Breast epithelium (tissue), 4 donors: ENCODE measurements at places on chromosomes 2 and 18. TPM values are rescaled to one million over a fixed set of nuclear protein-coding genes. Genes with fewer than 3 reads are reported as not detected.

DNA sequence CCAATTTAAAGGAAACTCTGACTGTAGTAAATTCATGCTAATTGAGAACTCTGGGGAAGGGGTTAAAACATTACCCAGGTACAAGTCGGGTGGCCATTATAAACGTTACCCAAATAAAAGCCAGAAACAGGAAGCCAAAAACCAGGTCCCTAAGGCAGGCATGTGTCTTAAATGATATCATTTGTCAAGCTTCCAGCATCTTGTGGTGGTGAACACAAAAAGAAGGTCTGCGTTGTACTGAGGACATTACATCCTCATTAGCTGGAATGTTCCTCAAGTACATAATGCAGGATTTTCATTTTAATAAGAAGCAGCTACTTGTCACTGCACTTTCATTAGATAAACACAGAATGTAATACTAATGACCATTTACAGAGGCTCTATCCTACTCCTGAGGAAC is 10.9 kb downstream of the PTGR3 start:
- DNase-seq: no peak

GRCh38 chr18:67359873-67360838 is 156.4 kb downstream of the DSEL start:
- peak; percentile 34 for DNase-seq

BMP10 gene
- total RNA-seq: not detected

DNA sequence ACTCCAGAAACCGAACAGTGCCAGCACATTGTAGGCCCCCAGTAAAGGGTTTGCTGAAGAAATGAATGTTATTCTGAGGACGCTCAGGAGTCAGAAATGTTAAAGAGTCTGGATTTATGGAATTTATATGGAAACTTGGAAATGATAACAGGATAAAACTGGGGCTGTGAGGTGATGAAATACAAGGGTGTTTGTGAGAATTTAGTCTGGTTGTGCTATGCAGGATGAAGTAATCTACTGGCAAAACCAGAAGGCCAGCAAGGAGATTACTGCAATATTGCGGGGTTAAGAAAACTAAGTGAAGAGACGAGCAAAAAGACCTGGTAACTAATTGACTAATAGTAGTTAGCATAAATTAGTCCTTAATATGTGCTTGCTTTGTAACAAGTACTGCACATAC is 467.8 kb downstream of the ZEB2 start:
- DNase-seq: no peak
